Effector memory CD4-positive, alpha-beta T cell (primary cell): ENCODE measurements at places on chromosomes 11 and 22.

GRCh38 chr11:132658696-132659095 is 873.6 kb downstream of the OPCML start:
- H3K4me1 ChIP-seq: no peaks in the 10 kb centered on the region
- DNase-seq: no peak
- H3K27me3 ChIP-seq: no peaks in the 10 kb centered on the region
- no peak overlapping the region for H3K27ac ChIP-seq

DNA sequence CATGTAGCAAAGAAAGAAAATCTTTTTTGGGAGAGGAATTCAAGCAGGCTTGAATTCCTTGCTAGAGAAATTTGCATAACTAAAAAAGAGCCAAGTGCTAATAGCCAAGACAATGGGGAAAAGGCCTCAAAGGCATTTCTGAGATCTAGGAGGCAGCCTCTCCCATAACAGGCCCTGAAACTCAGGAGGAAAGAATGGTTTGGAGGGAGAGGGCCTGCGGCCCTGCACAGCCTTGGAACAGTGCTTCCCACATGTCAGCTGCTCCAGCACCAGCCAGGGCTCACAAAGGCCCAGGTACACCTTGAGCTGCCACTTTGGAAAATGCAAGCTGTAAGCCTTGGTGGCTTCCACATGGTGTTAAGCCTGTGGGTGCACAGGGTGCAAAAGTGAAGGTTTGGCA is 55.5 kb upstream of the TSPAN18 start:
- H3K27ac ChIP-seq: no peak overlapping the region
- no peak for DNase-seq
- H3K4me3 ChIP-seq: no peak overlapping the region
- no peaks in the 10 kb centered on the region for H3K4me1 ChIP-seq

DNA sequence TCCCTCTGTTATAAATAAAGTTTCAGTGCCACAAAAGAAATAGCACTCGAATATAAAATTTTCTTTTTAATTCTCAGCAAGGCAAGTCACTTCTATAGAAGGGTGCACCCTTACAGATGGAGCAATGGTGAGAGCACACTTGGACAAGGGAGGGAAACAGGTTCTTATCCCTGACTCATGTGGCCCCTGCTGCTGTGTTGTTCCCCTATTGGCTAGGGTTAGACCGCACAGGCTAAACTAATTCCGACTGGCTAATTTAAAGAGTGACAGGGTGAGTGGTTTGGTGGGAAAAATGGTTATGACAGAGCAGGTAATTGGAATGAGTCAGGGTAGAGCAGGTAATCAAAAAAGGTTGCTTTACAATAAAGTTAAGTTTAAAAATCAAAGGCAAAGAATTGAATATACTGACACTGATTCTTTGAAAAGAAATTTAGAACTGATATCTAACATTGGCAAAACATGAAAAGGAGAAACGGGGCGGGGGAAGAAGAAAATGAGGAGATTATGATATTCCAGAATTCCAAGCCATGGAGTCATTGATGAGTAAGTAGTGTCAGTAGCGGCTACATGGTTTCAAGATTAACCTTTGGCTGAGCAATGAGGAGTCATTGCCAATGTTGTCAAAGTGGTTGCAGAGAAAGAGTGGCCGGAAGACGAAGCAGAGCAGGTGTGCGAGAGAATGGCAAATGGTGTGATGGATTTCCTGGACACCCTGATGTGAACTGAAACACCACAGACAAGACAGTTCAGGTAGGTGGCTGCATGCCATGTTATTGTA is 48.4 kb upstream of the MRGPRX1 start:
- no peaks in the 10 kb centered on the region for H3K36me3 ChIP-seq
- H3K4me3 ChIP-seq: no peak overlapping the region
- H3K4me1 ChIP-seq: no peaks in the 10 kb centered on the region
- no peaks in the 10 kb centered on the region for H3K27me3 ChIP-seq
- no peak overlapping the region for H3K27ac ChIP-seq
- no peak for DNase-seq

DNA sequence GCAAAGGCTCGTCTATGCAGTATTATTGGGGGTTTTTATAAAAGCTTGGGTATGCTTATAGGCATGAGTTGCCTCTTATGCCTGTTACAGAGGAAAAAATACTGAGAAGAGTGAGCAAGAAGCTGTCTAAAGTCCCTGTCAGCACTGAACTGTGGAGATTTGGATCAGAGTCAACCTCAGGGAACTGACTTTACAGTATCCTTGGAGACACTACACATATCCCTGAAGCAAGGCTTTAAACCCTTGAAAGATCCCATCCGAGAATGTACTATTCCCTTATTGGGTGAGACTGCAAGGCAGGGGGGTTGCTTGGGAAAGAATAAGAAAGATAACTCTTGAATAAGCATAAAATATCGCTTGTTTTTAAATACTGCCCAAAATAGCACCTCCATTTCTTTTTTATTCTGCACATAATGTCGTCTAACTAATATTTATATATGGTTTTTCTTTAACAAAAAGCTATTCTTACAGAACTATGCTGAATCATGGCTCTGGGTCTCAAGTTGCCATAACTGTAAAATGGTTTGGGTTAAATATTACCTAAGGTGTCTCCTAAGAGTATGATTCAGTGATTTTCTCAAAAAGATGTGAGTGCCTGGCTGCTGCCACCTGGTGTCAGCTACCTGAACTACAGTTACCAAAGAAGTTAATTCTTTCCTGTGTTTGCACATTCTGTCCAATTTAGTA is 1062.8 kb downstream of the DLG2 start:
- no peaks in the 10 kb centered on the region for H3K4me1 ChIP-seq
- H3K27me3 ChIP-seq: no peaks in the 10 kb centered on the region
- H3K36me3 ChIP-seq: no peaks in the 10 kb centered on the region
- H3K27ac ChIP-seq: no peak overlapping the region
- no peak overlapping the region for H3K4me3 ChIP-seq
- no peak for DNase-seq

- no peak overlapping the region for H3K27ac ChIP-seq
- no peaks in the 10 kb centered on the region for H3K4me1 ChIP-seq
- DNase-seq: no peak
- no peaks in the 10 kb centered on the region for H3K36me3 ChIP-seq
Observed at GRCh38 chr11:116136987-116137674, 632.9 kb upstream of the CADM1 start.

GRCh38 chr11:299081-299891 is at the start of gene IFITM5:
Gene IFITM5, minus strand, starts transcription at chr11:299526. Its CDS starts 36 bp downstream, at chr11:299490.
- H3K27ac ChIP-seq: no peak within 1 kb of the TSS
- H3K4me3 ChIP-seq: no peak within 1 kb of the TSS
- H3K27me3 ChIP-seq: no peaks in the 10 kb centered on the region
- DNase-seq: no peak
- peaks cover under 1% of the 10 kb centered on the region for H3K36me3 ChIP-seq
- peaks cover 17% of the 10 kb centered on the region for H3K4me1 ChIP-seq

GRCh38 chr11:126917531-126918204 is 82.9 kb downstream of the KIRREL3 start:
- H3K4me1 ChIP-seq: no peaks in the 10 kb centered on the region
- H3K4me3 ChIP-seq: no peak overlapping the region
- no peaks in the 10 kb centered on the region for H3K27me3 ChIP-seq
- H3K36me3 ChIP-seq: no peaks in the 10 kb centered on the region
- H3K27ac ChIP-seq: no peak overlapping the region
